Activated naive CD8-positive, alpha-beta T cell treated with anti-CD3 and anti-CD28 coated beads for 36 hours (primary cell): ENCODE measurements at places on chromosomes 5 and 9. TPM values are rescaled to one million over a fixed set of nuclear protein-coding genes. Genes with fewer than 3 reads are reported as not detected.

PROP1 gene
- total RNA-seq: not detected

LRRTM2 gene
- not detected for total RNA-seq

- no peak for DNase-seq
Measured at GRCh38 chr9:3578786-3579185, 53.0 kb upstream of the RFX3 start.

DNA sequence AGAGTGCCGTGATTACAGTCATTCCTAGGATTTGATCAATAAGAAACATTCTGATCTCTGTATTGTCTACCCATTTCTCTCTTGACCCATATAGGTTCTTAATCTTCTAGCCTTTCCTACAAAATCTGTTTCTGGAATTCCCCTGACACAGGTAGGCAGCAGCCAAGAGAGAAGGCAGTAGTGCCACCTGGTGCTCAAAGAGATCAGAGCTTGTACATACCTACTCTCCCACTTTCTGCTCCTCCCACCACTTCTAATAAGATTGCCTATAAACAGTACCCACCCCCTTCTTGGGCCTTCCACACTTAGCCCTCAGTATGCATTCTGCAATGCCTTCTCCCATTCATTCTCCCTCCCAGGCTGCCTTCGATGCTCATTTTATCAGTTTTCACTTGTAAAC is 117.4 kb upstream of the RORB start:
- DNase-seq: no peak

GRCh38 chr5:141519605-141520565 is 31.0 kb downstream of the PCDHGC5 start:
- DNase-seq: no peak

DNA sequence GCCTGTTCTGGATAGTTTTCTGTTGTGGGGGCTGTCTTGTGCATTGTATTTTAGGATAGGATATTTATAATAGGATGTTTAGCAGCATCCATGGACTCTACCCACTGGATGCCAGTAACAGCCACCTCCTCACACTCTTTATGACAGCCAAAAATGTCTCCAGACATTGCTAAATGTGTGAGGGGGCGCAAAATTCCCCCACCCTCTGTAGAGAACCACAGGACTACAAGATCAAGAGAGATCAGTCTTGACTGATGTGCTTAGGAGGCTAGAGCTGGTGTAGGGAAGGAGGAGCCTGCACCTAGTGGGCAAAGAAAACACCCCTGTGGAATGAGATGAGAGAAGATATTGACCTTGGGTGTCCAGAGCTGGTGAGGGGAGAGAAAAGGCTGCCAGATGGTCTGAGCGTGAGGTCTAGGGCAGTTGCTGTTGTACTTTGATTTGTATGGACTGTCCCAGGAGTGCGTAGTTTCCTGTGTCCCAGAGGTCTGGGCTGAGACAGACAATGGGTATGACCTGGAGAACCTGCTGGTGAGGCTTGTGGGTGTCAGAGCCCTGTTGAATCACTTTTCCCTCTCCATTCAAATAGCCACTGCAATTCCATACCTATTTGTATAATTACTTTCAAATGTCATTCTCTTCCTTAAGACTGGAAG is 16.3 kb downstream of the DAPK1 start:
- no peak for DNase-seq

DNA sequence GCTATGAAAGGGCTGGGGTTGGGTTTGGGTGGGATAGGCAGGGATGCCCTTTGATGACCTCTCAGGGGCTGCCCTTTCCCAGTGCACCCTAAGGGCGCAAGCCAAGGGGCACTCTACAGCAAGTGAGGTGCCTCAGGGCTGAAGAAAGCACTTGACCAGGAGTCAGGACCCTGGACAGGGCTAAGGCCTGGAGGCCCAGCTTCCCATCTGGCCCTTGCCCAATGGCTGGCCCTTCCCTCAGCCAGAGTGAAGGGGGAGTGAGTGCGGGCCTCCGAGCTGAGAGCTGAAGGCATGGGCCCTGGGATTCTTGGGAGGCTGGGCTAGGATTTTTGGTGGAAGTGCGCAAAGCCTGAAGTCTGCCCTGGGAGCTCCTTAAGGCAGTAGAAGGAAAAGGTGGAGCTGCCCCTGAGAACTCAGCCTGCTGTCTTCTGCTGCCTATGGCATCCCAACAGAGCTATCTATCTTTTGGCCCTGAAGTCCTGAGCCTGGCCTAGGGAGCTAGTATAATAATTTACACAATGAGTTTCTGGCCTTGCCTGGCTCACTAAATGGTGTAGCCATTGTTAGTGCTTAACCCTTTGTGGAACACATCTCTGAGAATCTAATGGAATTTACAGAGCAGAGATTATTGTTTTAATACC is 16.4 kb downstream of the JADE2 start:
- no peak for DNase-seq

- no peak for DNase-seq
Measured at GRCh38 chr9:6584881-6585597, 60.5 kb downstream of the GLDC start.

GRCh38 chr9:5269249-5269715 is 35.2 kb downstream of the RLN2 start:
- no peak for DNase-seq

- DNase-seq: no peak
Measured at GRCh38 chr5:10678244-10678643, 82.8 kb downstream of the DAP start.

DNA sequence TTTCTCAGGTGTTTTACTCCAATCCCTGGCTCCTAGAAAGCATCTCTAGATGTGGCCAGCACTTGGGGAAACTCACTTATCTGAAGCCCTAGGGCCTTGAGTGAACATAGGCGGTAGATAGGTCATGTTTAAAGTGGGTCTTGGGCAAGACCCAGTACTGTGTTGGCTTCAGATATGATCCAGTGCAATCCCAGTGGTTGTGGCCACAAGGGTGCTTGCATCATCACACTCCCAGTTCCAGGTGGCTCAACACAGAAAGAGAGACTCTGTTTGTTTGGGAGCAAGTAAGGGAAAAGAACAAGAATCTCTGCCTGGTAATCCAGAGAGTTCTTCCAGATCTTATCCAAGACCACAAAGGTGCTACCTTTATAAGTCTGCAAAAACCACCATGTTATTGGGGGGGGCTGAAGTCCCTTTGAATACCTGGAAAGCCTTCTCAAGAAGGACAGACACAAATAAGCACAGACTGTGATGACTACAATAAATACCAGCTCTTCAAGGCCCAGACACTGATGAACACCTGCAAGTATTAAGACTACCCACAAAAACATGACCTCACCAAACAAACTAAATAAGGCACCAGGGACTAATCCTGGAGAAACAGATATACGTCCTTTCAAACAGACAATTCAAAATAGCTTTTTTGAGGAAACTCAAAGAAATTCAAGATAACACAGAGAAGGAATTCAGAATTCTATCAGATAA is 114.7 kb downstream of the LURAP1L start:
- no peak for DNase-seq

DNA sequence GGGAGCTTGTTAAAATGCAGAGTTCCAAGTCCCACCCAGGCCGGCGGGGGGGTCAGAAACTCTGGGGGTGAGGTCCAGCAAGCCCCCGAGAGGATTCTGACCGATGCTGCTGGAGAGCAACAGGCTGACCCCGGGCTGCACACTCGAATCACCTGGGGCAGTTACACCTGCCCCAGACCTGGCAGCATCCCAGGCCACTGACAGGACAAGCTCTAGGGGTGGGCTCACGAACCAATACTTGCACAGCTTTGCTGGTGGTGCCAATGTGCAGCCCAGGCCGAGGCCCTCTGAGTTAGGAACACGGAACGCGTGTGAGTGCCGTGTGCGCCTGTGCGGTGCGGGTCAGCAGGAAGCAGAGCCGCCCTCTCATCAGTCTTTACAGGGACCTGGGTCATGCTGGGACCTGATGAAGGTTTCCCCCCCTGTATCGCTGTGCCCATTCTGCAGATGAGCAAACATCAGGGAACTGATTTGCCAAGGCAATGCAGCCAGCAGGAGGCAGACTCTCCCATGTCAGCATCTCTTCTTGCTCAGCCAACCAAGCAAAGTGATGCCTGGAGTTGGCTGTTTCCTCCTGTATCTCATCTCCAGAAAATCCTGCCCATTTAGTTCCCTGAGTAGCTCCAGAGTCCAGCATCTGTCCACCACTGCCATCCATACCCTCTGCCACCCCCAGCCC is 16.3 kb downstream of the FAM163B start:
- no peak for DNase-seq

GRCh38 chr5:19261879-19262278 is 726.1 kb downstream of the CDH18 start:
- no peak for DNase-seq

GRCh38 chr9:91354881-91355280 is 6.8 kb downstream of the AUH start:
- no peak for DNase-seq

- no peak for DNase-seq
Measured at GRCh38 chr5:93430673-93431199, 150.3 kb downstream of the NR2F1-AS1 start.

DNA sequence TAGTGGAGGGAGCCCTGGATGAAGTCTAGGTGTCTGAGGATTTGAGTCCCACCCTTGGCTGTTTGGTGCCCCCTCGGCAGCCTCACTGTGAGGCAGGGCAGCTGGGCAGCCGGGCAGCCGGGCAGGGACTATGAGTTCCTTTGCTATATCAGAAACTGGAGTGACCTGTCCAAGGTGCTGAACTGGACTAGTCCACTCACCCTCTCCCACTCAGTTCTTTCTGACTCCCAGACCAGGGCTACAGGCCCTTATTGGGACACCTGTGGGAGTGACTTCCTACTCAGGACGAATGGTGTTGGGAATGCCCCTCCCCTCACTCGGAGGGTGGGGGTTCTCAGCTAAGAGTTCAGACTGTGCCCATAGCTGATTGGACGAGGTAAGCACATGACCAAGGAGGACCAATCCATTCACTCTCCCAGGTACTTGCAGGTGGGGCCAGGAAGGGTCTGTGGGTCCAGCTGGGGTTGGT is 34.1 kb upstream of the RAPGEF1 start:
- peak; percentile 17 for DNase-seq
